ENCODE measurements at places on chromosomes 6 and 20.

- DNase-seq = no peak
These were observed 183.4 kb downstream of the ADGRG6 start for GRCh38 chr6:142485256-142485655.

DNA sequence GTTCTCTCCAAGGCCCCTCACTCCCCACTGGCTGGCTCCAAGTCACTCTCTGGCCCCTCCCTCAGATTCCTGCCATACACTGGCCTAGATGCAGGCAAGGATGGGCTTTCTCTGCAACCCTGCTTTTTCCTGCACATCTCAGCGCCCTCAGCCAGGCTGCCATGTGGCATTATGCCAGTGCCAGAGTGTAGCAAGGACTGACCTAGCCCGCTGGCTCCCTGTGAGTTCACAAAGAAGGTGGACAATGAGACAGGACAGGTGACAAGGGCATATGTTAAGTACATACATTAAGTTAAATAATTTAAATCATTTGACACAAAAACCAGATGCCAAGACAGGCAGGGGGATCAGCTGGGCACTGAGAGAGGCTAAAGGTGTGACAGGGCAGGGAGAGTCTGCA, 394.6 kb downstream of the ZFAND3 start:
- no peak for DNase-seq

GRCh38 chr20:40634891-40635290, 54.1 kb downstream of the MAFB start:
- no peak for DNase-seq

GRCh38 chr6:118740372-118740771, 89.0 kb upstream of the CEP85L start:
- DNase-seq = no peak

GRCh38 chr6:136547336-136547735, 2.9 kb downstream of the MAP7 start:
- no peak for DNase-seq

DNA sequence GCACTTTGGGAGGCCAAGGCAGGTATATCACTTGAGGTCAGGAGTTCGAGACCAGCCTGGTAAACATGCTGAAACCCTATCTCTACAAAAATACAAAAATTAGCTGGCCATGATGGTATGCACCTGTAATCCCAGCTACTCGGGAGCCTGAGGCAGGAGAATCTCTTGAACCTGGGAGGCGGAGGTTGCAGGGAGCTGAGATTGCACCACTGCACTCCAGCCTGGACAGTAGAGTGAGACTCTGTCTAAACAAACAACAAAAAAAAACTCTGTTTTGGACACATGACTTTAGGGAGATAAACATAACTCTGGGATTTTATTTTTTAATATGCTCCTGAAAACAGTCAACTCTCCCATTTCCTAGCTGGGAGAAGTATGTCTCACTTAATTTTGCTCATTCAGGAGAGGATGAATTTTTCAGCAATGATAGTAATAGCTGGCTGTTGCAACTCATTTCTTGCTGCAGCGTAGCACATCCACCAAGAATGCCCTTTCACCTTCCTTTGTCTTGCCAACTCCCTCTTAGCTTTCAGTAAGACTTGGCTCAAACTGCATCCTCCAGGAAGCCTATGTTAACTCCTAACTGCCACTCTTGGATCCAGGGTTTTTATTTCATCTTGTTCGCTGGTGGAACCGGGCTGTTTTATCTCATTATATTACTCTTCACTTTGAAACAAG, 24.3 kb downstream of the TOP1 start:
- no peak for DNase-seq

GRCh38 chr6:1665214-1665613, 55.5 kb downstream of the FOXC1 start:
- DNase-seq = no peak

DNA sequence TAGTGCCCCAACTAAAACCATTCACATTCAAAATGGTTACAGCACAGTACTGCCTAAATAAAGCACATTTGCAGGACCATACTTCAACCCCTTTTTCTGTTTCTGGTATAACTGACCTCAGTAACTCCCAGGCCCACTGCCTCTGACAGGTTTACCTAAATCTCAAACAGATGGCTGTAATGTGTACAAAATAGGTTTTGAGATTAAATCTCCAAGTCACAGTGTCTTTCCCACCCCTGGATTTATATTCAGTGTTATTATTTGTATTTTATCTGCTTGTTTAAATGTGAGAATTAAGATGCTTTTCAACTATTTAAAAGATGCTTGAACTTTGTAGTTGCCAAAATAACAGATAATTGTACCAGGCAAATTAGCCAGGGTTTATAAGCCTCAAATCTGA, 4.7 kb upstream of the KIF6 start:
- no peak for DNase-seq

- no peak for DNase-seq
These were observed 52.8 kb upstream of the CDYL start for GRCh38 chr6:4723383-4723782.

- peak; percentile 32 for DNase-seq
These were observed at the start of gene ZC3H12D for GRCh38 chr6:149484733-149485700. ZC3H12D (minus strand) TSS chr6:149485014; CDS start chr6:149474543, 10,471 bp downstream.

DNA sequence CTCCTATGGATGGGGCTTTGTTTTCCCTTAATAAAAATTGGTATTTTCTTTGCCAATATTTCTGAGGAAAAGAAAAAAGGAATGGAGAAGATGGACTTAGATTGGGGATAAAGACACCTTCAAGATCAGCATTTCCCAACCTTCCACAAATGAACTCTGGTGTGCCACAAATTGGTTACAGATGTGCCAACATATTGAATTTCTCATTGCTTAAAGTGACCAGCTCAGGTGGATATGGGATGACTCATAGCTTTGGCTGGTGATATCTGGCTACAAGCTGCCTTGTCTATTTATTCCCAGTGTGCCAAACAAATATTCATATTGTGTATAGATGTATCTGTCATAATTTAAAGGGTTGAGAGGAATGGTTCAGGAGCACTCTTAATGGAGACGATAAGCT, 32.5 kb downstream of the THEMIS start:
- no peak for DNase-seq

DNA sequence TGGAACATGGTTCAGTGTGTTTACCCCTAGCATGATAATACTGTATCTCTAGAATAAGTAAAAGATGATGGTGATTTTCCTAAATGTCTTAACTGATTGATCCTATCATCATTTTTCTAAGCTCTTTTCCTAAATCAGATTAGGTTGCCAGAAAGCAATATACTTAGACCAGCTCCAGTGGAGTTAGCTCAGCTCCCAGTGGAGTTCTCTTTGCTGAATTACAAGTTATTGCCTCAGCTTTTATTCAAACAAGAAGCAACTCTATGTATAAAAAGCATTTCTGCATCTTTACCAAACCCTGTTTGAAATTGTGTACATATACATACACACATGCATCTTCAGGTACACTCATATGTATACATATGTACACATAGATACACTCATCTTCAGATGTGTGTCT, 44.9 kb downstream of the SNX9 start:
- no peak for DNase-seq

GRCh38 chr20:45685896-45686295, 15.9 kb upstream of the WFDC11 start:
- DNase-seq = no peak

DNA sequence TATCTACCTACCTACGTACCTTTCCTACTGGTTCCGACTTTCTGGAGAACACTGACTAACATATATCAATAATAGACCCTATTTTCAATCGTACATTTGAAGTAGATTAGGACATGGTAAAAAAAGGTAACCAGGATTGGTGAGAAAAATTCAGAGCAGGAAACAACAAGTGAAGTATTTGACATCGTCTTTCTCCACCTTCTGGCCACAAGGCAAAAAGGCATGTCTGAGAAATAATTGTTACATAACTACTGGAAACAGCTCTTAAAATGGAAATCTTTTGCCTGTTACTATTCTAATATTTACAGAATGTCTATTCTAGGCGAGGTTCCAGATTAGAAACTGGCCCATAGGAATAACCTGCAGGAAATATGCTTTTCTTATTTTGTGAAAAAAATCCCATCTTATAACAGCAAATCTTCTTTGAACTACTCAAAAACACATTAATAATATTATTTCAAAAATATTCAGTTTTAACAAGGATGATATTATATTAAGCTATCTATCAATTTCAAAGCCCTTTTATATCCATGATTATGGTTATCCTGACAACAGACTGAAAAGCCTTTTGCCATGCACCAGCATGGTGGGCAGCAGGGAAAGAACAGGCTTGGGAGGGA, 80.8 kb downstream of the RCAN2 start:
- DNase-seq = no peak

DNA sequence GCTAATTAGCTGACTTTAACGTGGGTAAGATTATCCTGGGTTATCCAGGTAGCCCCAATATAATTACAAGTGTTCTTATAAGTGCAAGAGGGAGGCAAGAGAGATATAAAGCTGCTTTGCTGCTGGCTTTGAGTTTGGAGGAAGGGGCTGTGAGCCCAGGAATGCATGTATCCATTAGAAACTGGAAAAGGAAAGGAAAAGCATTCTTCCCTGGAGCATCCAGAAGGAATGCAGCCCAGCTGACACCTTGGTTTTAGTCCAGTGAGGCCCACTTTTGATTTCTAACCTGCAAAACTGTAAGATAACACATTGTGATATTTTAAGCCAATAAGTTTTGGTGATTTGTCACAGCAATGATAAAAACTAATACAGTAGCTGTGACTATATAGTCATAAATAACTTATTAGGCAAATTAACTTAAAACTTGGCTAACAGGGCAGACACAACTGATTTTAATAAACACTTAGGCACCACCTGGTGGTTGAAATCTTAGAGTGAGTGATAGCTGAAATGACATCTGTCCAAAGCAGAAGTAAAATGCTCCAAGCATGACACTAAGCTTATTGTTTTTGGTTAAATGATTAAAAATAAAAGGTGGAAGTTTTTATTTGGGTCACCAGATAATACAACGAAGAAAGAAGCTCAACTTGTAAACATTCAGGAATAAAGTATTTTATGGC, 35.6 kb downstream of the ADGRF4 start:
- no peak for DNase-seq

Data from activated gamma-delta T cell (primary cell).